NCI-H187 (cell line): ENCODE measurements at places on chromosomes 13 and 19.

DNA sequence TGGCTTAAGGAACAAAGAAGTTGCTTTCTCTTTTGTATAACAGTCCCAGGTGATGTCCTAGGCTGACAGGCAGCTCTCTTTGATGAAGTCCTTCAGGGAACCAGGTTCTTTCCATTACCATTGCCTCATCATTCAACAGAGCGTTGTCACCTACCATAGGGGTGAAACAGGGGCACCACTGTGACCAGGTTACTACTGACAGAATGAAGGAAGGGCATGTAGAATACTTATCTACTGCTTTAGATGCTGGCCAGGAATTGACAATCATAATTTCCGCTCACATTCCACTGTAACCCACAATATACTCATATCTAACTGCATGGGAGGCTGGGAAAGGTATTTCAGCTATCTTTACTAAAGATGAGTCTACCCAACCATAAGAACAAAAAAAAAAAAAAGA is 148.0 kb upstream of the FNDC3A start:
- DNase-seq = no peak

DNA sequence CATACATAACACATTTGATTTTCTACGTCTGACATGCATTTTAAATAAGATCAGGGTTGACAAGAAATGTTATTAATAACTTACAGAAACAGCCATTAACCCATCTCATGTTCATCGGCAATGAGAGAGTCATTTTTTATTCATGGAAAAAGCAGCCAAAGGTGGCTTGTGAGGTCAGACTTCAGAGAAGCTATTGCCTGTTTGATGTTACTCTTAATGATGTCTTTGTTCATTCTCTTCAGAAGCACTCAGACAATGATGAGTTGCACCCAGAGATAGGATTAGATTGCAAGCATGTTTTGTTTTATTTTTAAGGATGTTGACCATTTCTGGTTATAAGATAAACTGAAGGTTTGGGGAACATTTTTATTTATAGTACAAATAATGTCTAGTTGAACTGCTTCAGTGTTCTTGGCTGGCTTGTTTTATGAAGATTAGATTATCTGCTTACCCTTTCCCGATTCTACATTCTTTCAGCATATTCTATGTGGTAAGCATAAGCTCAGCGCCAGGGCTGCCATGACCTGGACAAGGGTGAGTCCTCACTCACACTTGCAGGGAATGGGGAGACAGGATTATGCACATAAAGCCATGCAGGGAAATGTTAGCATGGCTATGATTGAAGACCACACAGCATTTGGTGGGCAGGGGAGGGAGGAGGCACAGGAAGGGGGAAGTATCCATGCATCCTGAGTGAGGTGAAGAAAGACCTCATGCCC is 288.1 kb downstream of the MTUS2 start:
- no peak for DNase-seq

- DNase-seq = no peak
These were observed 76.6 kb downstream of the ZIC5 start for GRCh38 chr13:99894840-99895443.

DNA sequence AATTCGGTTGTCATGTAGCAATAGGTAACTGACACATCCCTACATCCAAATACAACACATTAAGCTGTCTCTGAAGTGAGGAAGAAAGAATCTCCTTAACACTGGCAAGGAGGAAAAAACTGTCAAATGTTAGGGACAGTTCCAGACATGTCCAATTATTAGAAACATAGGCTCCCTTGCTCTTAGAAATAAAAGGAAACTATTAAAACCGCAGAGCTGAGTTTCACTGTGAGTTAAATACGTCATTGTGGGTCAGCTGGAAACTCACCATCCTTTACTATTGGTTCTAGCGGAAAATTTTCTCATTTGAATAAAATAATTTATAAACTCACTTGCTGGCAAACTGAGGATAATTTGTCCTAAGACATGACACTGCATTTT is 40.7 kb downstream of the STARD13 start:
- DNase-seq = no peak

GRCh38 chr13:22148187-22148586 is 477.3 kb downstream of the FGF9 start:
- no peak for DNase-seq

DNA sequence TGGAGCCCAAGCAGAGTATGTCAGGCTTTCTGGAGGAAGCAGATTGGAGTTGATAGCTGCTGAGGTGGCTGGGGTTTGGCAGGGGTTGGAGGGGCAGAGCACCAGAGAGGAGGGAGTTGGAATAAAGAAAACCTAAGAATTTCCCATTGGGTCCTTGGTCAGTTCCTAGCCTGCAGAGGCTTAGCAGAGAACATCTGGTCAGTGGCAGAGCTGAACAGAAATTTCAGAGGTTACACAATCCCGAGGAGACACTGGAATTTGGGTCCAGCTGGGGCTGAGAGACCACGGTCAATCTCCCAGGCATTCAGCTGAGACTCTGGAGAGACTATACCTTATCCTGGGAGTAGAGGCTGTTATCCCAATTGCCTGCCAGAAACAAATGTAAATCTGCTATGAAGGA is 84.4 kb downstream of the DPY19L3 start:
- DNase-seq = no peak

- no peak for DNase-seq
These were observed 22.2 kb upstream of the LRP3 start for GRCh38 chr19:33171916-33172359.

DNA sequence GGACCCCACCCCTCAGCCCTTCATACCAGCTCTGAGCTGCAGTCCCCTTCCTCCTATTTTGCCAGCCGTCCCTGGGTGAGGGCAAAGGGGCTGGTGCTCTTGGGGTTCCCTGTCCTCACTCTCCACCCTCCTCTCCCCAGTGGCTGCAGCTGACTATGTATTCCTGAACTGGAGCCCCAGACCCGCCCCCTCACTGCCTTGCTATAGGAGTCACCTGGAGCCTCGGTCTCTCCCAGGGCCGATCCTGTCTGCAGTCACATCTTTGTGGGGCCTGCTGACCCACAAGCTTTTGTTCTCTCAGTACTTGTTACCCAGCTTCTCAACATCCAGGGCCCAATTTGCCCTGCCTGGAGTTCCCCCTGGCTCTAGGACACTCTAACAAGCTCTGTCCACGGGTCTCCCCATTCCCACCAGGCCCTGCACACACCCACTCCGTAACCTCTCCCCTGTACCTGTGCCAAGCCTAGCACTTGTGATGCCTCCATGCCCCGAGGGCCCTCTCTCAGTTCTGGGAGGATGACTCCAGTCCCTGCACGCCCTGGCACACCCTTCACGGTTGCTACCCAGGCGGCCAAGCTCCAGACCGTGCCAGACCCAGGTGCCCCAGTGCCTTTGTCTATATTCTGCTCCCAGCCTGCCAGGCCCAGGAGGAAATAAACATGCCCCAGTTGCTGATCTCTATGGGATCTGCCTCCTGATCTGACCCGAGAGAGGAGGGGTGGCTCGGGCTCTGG is 2.4 kb downstream of the COX7A1 start:
- no peak for DNase-seq

GRCh38 chr13:32453981-32454380 is 26.1 kb upstream of the N4BP2L1 start:
- no peak for DNase-seq
